ENCODE measurements at places on chromosomes 7 and 10.

- DNase-seq, result no peak
Observed at GRCh38 chr7:110484356-110484755, 606.6 kb upstream of the LRRN3 start.

- no peak for DNase-seq
Observed at GRCh38 chr7:42567051-42567450, 330.0 kb upstream of the GLI3 start.

DNA sequence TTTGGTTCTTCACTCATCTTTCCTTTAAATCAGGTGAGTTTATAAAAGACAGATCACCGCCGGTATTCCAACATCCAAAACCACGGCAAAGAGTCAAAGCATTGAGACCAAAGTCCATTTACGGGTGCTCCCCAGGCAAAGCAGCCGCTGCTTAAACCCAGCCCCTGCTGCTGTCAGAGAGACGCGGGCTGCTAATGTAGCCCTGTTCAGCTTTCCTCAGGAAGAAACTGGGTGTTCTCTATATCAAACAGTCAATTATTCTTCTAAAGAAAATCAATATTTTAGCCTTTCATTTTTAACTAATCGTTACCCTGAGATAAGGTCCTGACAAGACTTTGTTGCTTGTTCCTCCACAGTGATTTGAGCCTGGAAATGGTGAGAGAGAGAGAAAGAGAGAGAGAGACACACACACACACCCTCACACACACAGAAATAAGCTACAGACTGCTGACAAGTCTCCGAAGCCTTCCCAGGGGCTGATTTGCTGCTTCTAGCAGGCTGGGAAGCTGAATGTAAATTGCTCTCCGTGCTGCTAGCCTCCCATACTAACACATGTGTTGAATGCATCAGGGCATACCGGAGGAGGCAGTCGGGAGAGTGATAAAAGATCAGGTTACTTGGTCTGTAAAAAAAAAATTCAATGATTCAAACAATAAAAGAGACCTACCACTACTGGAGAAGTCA, 183.0 kb upstream of the ANK3 start:
- DNase-seq, result no peak

GRCh38 chr10:4688601-4689000, 137.4 kb upstream of the AKR1E2 start:
- DNase-seq, result no peak

GRCh38 chr10:49171326-49172060, 16.7 kb downstream of the TMEM273 start:
- no peak for DNase-seq

- no peak for DNase-seq
Observed at GRCh38 chr7:91929463-91929862, 11.2 kb upstream of the AKAP9 start.

DNA sequence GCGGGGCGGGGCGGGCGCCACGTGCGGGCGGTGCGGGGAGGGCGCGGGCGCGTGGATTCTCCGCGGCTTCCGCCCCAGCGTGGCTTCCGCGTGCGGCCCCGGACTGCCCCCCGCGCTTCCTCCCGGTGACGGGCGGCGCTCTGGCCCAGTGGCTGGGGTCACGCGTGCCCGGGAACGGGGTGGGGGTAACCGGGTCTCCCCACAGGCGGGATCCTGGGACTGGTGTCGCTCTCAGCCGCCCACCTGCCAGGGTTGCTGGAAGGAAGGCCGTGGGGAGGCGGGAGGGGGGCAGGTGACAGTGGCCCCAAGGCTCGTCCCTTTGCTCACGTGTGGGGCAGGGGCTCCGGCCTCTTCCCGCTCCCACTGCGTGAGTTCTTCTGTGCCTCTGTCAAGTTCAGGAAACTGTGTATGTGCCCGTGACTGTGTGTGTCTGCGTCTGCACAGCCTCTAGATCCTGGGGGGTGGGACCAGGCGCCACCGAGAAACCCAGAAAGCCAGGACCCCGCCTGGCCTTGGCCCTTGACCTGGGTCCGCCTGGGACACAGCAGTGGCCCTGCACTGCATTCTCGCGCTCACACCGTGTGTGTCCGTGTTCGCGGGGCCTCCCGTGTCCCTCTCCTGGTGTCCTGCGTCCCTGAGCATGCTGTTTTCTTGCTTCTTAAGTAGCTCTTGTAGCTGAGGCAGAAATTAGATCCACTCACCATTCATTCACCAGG, 919 bp downstream of the MAFK start:
- DNase-seq, result peak; percentile 65

- no peak for DNase-seq
Observed at GRCh38 chr7:17497136-17497535, 198.7 kb downstream of the AHR start.

DNA sequence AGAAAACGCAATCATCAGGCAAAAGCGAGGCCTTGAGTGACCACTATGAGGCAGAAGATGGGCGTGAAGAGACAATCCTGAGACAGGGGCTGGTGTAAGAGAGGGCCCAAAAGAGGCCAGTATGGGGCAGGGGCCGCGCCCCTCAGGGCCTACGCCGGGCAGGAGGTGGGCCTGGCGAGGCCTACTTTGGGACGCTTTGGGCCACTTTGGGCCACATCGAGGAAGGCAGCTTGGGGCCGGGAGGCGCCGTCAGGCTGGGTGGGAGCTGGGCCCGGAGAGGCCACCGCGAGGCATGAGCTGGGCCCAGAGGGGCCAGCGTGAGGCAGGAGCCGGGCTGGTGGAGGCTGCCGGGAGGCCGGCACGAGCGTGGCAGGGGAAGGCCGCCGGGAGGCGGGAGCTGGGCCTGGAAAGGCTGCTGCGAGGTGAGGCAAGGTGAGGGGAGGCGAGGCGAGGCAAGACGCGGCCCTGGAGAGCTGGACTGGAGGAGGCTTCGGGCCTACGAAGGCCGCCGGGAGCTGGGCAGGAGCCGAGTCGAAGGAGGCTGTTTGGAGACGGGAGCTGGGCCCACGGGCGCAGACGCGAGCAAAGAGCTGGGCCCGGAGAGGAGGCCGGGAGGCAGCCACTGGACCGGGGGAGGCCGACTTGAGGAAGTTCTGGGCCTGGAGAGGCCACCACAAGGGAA, 171.3 kb downstream of the TPST1 start:
- DNase-seq, result no peak

DNA sequence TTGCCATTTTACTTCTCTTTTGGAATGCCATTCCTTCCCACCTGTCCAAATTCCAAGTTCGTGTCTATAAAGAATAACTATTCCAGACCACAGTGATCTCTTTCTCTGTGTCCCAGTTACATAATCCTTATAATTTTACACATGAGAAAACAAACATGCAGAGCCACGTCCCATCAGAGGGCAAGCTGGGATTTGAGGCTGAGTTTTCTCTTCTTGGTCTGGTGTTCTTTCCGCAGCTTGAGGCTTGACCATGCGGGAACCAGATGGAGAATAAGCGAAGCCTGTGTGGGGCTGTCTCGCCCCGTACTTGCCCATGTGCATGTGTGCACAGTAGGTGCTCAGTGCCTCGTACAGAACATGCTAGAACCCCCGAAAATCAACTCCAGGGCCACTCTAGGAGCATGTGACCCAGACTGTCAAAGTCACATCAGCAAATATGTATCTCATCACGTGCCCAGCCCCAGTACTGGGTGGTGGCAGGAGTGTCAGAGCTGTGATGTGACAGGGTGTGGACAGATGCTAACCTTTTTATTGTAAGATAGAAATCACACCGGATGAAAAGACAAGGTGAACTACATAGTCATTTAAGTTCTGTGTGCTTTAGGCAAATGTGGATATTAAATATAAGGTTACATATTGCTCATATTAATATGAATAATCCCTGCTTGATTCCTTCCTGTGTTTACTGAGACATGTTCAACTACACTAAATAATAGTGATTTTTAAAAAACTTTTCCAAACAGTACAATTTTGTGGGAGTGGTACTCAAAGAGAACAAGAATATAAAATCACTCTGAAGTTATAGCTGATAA, 3.2 kb downstream of the INSIG1 start:
- peak; percentile 44 for DNase-seq

DNA sequence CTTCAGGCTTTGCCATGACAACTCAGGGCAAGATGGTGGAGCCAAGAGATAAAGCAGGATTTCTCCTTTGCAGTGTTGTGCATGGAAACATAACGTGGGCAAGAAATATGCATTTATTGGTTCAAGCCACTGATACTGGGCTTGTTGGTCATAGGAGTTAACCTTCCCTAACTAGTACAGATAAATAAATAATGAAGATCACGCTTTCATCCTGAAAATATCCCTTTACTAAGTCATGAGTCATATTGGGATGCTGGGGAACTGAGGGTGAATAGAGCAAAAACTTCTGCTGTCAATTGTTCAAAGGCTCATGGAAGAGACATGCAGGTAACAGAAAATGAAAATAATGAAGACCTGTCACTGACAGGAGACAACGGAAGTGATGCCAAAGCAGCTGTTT, 55.5 kb downstream of the TES start:
- no peak for DNase-seq

DNA sequence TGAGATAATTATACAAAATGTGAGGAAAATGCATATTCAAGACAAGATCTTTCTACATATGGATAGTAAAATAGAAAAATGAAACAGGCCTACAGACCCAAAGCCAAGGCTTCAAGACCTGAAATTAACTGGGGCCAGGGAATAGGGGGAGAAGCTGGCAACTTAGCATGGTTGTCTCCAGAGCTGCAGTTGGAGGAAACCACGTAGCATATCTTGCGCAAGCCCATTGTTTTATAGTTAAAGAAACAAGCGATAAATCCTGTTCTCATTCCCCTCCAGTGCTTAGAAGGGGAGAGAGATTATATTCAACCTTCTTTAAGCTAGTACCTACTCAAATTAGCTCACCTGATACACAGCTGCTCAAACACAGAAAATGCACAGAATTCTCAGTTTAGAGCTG, 197.1 kb downstream of the SORCS1 start:
- no peak for DNase-seq

- no peak for DNase-seq
Observed at GRCh38 chr7:112350585-112350984, 99.7 kb upstream of the IFRD1 start.

GRCh38 chr7:45654341-45654740, 80.2 kb downstream of the ADCY1 start:
- no peak for DNase-seq

DNA sequence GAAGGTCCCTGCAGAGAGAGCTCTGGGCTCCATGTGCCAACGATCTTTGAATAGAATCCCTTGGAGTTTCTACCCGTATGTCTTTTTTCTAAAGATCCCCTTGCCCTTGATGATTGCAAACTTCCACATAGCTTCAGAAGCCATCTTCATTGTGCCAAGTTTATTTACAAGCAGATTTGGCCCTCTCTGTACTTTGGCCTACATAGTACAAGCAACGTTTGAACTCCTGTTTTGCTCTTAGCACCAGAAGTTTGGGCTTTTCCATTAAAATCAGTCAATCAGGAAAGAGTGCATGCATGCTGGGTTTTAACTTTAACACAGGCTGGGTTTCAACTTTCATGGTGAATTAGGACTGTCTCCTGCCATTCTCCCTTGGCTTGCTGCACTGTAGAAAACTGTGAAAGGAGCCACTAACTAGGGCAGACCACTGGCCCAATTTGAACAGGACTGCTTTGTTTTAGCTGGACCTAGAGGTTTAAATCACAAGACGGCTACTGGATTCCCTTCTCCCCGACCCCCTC, 557.6 kb upstream of the GALNT17 start:
- DNase-seq, result no peak

DNA sequence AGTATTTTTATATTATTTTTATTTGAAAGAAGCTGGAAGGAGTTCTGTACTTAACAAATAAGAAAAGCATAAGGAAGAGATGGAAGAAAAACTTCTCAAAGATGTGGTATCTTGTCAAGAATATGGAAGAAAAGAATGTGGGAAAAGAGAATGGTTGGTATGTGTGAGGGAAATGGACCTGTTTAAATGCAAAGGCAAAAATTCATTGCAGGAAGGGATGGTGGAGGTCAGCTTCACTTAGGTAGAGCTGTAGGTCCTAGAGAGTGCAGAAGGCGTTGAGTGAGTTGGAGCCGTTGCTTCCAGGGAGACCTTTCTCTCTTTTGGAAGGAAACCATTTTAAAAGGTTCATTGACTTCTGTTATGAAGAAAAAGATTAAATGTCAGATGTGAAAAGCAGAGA, 107.3 kb downstream of the EXOC4 start:
- DNase-seq, result no peak

GRCh38 chr10:3172081-3172445, 519 bp downstream of the PITRM1 start:
- DNase-seq, result no peak

DNA sequence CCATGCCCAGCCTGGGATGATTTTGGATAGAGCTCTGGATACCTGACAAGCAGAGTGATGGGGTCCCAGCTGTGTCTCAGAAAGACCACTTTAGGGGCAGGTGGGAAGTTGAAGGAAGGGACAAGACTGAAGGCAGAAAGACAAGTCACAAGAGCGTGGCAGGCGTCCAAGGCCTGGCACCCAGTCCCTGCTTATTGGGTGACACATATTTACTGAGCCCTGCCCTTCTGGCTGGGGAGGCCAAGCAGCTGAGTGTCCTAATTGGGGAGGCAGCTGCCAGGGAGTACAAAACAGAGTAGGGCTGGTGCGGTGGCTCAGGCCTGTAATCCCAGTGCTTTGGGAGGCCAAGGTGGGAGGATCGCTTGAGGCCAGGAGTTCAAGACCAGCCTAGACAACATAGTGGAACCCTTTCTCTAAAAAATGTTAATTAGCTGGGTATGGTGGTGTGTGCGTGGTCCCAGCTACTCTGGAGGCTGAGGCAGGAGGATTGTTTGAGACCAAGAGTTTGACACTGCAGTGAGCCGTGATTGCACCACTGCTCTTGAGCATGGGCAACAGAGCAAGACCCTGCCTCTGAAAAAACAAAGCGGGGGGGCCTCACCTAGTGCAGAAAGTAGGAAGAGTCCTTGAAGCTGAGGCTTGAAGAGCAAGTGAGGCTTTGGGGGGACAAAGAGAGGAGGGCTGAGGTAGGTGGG, 53.0 kb upstream of the GTF2I start:
- DNase-seq, result no peak

DNA sequence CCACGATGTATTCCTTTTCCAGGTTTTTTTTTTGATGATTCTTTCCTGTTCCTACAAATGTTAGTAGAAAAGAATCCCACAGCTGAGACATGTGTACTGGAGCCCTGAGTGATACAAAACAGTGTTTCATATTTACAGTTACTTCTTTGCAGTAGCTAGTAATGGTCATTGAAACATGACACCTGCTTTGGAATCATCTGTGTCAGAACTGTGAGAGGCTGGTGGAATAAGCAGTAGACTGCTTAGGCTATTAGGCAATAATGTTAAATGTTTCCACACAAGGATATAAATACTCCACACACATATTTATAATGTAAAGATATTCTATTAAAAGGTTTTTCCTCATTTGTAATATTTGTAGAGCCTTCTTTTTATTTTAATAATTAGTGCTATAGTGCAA, 394.0 kb downstream of the THSD7A start:
- no peak for DNase-seq

Measured in CD4-positive, alpha-beta T cell treated with Interleukin-12 subunit alpha and Interleukin-12 subunit beta, for 1 hour (primary cell).